ENCODE measurements at places on chromosomes 16 and 17.

DNA sequence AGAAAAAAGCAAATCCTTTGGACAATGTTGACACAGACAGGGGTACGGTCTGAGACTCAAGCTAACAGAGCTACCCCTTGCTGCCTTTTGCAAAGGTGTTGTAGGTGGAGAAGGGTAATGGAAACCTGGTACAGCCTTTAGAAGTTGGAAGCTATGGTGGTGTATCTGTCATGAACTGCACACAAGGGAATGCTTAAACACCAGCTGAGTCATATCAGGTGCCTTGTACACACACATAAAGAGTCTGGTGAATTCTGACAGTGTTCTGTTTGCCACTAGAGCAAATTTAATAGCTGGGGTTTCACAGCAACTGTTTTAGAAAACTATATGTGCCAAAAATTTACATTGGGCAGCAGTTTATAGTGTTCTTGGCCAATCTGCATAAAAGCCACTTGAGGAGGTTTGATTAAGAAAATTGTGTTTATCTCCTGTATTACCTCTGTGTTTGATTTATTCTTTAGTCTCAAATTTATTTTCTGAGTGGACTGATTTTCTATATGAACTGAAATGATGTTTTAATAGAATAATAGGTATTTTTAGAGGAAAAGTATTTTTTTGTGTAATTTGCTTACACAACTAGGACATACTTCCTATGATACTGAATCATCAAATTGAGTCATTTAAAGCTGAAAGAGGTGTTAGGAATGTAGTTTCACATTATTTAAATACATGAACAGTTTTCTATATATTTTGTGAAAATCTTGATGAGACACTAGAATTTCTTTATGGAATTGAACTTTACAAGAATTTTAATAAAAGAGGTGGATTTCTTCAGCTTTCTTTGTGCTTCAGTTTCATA, 136.9 kb downstream of the MAP2K6 start:
- no peak for DNase-seq

GRCh38 chr16:17413508-17413907, 57.3 kb downstream of the XYLT1 start:
- no peak for DNase-seq

- no peak for DNase-seq
Measured at GRCh38 chr17:70158591-70158990, 10.7 kb upstream of the KCNJ2 start.

DNA sequence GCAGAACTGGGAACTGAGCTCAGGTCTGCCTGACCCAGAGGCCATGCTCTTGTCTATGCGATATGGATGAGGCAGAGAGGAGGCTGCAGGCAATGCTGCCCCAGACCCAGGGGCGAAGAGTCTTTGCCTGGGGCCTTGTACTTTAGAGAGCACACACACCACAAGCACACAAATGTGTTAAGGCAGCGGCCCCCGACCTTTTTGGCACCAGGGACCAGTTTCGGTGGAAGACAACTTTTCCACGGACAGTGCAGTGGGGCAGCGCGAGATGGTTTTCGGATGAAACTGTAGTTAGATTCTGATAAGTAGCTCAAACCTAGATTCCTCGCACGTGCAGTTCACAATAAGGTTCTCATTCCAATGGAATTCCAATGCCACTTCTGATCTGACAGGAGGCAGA, 6.7 kb downstream of the MT4 start:
- no peak for DNase-seq

- no peak for DNase-seq
Measured at GRCh38 chr16:56368545-56368944, 56.8 kb downstream of the AMFR start.

Measured in skeletal muscle cell (primary cell).